ENCODE measurements at places on chromosomes 16 and 17. TPM values are rescaled to one million over a fixed set of nuclear protein-coding genes. Genes with fewer than 3 reads are reported as not detected.

DNA sequence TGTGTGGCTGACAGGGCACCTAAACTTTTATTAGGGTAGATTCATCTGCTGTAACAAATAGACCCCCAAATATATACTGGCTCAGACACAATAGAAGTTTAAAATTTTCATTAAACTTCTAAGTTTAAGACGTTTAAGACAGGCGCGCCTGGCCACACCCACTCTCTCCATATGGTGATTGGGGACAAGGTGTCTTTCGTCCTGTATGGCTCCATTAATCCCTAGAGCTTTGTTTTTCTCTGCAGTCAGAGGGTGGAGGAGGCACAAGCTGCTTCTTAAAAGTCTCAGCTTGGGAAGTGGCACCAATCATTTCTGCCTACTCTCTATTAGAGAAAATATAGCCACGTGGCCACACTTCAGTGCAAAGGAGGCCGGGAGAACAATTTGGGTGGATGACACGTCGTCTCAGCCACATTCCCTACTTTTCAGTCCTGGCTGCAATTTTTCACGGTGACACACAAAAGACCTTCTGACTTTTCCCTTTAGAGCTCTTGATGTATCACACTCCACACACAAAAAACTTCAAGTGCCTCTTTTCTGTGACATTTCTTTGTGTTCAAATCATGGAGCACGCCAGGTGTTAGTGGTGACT, 125.5 kb upstream of the CACNG3 start:
- no peak for DNase-seq

DNA sequence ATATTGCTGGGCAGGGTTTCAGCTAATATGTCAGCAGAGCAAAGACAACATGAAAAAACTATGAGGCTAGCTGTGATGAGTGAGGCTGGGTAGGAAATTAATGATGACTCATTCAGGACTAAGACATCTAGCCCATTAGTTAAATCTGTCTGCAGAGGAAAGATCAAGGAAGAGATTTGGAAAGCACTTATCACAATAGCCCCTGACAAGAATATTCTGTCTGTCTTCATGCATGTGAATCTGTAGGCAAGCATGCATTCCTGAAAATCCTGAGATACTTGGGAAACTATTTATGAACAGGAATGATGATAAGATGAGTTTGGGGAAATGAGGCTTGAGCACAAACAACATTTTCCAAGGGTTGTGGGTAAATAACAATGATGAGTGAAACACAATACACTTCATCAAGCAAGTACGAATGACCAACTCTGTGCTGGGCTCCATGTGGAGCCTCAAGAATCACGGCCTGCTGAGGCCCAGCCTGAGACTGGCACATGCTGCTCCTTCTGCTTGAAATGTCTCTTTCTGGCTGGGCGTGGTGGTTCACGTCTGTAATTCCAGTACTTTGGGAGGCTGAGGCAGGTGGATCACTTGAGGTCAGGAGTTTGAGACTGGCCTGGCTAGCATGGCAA, 96.5 kb upstream of the ASIC2 start:
- DNase-seq: no peak

DNA sequence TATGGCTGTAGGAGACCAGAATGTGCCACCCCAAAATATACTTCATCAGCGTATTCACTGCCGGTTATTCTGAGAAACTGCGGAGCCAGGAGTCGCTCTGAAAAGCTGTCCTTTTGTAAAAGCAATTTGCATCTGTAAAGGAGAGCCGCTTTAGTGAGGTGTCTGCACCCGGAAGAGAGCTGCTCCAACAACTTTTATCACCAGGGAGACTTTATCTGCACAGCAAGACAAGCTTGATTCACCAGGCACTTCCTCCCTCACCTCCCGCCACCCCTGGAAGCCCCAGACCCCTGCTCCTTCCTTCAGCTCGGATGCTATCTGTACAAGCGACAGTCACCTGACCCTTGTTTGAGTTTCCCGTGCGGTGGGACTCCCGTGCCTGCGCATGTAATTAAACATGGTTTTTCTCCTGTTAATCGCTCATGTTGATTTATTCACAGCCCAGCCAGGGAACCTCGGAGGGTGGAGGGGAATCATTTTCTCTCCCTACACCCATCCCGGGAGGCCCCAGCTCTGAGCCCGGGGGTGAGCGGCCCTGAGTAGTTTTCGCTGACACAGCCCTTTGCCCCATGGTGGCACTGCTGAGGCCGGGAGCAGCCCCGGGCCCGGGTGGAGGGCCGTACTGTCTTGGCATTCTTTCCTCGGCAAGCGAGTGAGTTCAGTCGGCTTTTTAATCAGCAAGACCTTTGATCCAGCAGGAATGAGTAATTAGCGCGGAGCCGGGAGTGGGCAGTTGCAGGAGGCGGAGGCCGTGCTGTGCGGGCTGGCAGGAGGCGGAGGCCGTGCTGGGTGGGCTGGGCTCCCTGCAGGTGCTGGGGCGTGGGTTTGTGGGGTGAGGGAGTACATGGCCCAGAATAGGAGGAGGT, 222.7 kb upstream of the CIBAR2 start:
- peak; percentile 32 for DNase-seq

The ANKRD40CL gene
- total RNA-seq: not detected

The HSPB9 gene
- not detected for total RNA-seq

Measured in activated naive CD4-positive, alpha-beta T cell treated with anti-CD3 and anti-CD28 coated beads, Interleukin-2, amount 50 U/mL, for 72 hours (primary cell).